CD4-positive, alpha-beta T cell treated with Interleukin-4 for 1 hour (primary cell): ENCODE measurements at places on chromosomes 2 and 18.

DNA sequence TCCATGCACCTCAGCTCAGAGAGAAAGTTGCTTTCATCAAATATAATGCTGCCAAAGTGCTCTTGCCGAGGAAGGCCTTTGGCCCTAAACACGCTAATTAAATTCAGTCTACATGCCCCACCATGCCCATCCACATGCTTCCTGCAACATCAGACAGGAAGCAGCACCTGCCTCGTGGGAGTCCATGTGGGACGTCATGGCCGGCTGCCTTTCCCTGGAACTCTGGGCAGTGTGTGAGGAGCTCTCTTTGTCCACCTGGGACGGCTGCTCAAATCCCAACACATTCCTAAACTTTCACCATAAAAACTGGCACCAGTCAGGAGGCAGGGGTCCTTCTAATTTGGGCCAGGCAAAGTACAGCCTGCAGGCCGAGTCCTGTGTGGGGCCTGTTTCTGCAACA lies 23.1 kb downstream of the FAM178B start:
- no peak for DNase-seq

GRCh38 chr18:9103376-9103873 lies 926 bp downstream of the NDUFV2 start:
- no peak for DNase-seq

DNA sequence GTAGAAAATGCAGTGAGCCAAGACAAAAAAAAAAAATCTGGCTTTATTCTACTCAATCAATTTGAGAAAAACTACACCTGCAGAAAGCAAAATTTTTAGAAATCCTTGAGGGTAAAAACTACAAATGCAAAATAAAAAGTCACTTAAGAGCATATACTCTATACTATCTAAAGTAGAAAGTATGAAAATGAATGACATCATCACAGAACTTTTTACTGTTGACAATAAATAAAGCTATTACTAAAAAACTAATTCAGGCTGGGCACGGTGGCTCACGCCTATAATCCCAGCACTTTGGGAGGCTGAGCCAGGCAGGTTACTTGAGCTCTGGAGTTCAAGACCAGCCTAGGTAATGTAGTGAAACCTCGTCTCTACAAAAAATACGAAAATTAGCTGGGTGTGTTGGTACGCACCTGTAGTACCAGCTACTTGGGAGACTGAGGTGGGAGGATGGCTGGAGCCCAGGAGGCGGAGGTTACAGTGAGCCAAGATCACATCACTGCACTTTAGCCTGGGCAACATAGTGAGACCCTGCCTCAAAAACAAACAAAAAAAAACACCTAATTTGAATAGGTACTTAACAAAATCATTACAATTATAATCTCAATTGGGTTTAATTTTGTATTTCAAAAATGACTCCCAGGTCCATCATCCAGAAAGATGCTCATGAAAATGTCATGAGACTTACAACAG lies 7.6 kb downstream of the NFU1 start:
- DNase-seq, result no peak

- no peak for DNase-seq
Measured at GRCh38 chr2:44983836-44984604, 25.2 kb downstream of the SIX2 start.

- no peak for DNase-seq
Measured at GRCh38 chr2:120384486-120385354, 38.8 kb downstream of the INHBB start.

- no peak for DNase-seq
Measured at GRCh38 chr18:4060427-4061281, 394.5 kb downstream of the DLGAP1 start.

GRCh38 chr2:36915627-36916026 lies 50.7 kb downstream of the STRN start:
- no peak for DNase-seq

GRCh38 chr18:79826966-79827365 lies 29.2 kb downstream of the KCNG2 start:
- DNase-seq, result no peak

DNA sequence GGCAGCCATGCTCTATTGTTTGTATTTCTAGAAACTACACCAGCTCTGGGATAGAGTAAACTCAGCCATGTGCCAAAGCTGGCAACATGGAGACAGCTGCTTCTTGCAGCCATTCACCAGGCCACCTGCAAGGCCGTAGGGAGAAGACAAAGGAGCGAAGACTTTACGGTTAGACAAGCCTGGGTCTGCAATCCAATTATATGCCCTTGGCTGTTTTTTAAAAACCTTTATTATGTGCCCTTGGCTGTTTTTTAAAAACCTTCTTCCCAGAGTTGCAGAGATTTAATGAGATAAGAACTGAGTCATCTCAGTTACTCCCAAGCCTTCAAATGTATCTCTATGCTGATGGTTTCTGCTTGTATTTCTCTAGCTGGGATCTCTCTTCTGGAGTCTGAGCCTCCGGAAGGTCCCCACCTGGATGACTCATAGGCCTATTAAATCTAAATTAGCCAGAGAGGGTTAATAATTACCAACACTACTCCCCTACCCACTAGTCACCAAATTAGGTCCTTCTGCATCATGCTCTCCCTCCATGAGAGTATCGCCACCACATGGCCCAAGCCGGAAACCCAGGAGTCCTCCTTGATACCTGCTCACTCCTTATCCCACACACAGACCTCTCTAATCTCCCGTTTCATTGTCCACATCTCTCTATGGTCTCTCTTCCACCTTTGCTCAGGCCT lies 17.5 kb upstream of the DPP4 start:
- DNase-seq, result no peak

DNA sequence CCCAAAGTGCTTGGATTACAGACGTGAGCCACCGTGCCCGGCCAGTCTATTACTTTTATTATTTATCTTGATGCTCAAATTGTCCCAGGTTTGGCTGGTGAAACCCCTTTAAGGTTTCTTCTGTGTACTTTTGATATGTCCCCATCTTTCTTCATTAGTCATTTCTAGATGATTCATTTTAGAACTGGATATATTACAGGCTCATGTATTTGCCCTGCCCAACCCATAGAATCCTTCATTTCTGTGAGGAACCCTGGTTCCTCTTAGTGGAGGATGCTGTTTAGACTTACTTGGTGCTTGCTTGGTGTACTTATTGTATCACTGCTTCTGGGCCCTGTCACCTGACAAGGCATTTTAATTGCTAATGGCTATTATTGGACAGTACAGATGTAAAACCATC lies 40.1 kb downstream of the KCMF1 start:
- no peak for DNase-seq

- no peak for DNase-seq
Measured at GRCh38 chr18:49692906-49693716, 120.2 kb downstream of the ACAA2 start.

DNA sequence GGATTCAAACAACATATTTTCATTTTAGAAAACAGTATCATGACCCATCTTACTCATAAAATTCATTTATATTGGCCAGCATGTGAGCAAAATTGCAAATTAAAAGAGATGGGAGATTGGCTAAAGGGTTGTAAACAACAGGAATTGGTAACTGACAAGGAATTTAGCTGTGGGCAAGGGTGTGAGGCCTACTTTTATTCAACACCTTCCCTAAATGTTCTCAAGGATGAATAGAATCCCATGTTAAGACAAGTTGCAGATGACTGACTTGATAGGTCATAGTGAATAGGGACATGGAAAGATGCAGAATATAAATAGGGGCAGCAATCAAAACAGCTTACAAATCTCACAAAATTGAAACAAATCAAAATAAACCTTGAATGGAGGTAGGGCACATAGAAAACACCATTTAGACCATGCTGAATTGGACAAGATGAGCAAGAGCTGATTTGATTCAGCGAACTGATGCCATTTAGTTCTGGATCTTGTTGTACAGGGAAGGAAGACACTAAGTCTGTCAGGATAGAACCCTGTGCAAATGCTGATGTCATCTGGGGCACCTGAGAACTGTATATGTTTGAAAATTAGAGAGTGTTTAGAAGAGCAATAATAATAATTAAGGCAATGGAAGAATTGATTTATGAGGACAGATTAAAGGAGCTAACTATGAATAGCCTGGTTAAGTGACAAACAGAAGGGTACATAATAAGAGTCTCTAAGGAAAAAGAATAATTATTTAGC lies 509.7 kb downstream of the ZEB2 start:
- DNase-seq, result no peak
